Uterine smooth muscle cell (primary cell): ENCODE measurements at places on chromosomes 2 and 18. TPM values are rescaled to one million over a fixed set of nuclear protein-coding genes. Genes with fewer than 3 reads are reported as not detected.

GPR45 gene
- total RNA-seq = not detected in 2 replicates

DSG4 gene
- not detected in 2 replicates for total RNA-seq

CCBE1 gene
- total RNA-seq = 13.8 and 21.2 TPM in 2 replicates

ABCG5 gene
- total RNA-seq = not detected in 2 replicates

FAM110C gene
- total RNA-seq = not detected in 2 replicates

GALR1 gene
- total RNA-seq = under 0.01 TPM in 1 of 2 replicates, not detected in the other

STEAP3 gene
- 23.6 and 33.5 TPM in 2 replicates for total RNA-seq

MC2R gene
- not detected in 2 replicates for total RNA-seq

ABCG8 gene
- total RNA-seq = not detected in 2 replicates

NTSR2 gene
- total RNA-seq = not detected in 2 replicates

ABCB11 gene
- total RNA-seq = not detected in 2 replicates

SMAD4 gene
- 106 and 107 TPM in 2 replicates for total RNA-seq

GBX2 gene
- not detected in 2 replicates for total RNA-seq

SLC5A7 gene
- total RNA-seq = not detected in 2 replicates

SRSF7 gene
- total RNA-seq = 207 and 285 TPM in 2 replicates

CGREF1 gene
- 1.4 and 6.2 TPM in 2 replicates for total RNA-seq

WIPF1 gene
- total RNA-seq = 10.5 and 15.3 TPM in 2 replicates

FLACC1 gene
- 1.4 and 2.0 TPM in 2 replicates for total RNA-seq
